IMR-90 (cell line): ENCODE measurements at places on chromosomes 12 and 14. TPM values are rescaled to one million over a fixed set of nuclear protein-coding genes. Genes with fewer than 3 reads are reported as not detected.

CEP128 gene
- 1.3 and 1.9 TPM in 2 replicates for polyA plus RNA-seq

KRT1 gene
- not detected in 2 replicates for polyA plus RNA-seq

GPRC5D gene
- polyA plus RNA-seq = not detected in 2 replicates

HCAR3 gene
- not detected in 2 replicates for polyA plus RNA-seq

FGD4 gene
- polyA plus RNA-seq = 2.1 TPM in 2 replicates

ATN1 gene
- polyA plus RNA-seq = 58.7 and 59.8 TPM in 2 replicates

RNFT2 gene
- polyA plus RNA-seq = 1.5 and 1.6 TPM in 2 replicates

WSCD2 gene
- not detected in 2 replicates for polyA plus RNA-seq

GDF3 gene
- not detected in 2 replicates for polyA plus RNA-seq

DNA sequence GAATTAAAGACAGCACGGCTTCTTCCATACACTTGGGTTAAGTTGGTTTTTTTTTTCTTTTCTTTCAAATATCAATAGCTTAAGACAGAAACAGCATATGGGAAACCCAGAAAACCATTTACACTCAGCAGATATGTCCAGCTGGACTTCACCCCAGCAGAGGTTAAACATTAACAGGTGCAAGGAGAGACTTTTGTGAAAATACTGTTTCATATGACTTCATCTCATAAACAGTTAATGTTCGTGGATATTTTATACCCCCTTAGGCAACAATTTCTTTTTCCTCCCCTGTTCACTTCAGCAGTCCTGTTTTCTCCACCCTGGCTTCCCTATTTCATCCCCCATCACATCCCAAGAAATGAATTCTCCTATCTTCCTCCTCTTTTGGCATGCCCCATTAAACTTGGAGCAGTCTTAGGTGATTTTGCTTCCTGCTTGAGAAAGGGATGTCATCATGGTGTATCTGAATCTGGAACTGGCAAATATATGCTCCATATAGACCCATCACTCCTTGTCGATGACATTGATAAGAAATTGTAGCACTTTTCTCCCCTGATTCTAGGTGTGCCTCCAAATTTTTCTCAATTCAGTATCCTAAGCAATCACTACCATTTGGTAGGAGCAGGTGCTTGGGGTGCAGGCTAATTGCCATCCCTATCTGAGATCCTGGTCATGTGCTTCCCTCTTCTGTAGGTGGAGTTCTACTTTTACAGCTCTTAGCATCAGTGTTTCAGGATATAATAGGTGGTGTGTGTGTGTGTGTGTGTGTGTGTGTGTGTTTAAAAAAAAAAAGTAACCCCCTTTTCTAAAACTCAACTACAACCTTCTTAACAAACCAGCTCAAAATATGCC lies 67.9 kb downstream of the BMP4 start:
- no peak for DNase-seq

- no peak for DNase-seq
These were observed 110.0 kb downstream of the CCDC60 start for GRCh38 chr12:119444462-119445044.

DNA sequence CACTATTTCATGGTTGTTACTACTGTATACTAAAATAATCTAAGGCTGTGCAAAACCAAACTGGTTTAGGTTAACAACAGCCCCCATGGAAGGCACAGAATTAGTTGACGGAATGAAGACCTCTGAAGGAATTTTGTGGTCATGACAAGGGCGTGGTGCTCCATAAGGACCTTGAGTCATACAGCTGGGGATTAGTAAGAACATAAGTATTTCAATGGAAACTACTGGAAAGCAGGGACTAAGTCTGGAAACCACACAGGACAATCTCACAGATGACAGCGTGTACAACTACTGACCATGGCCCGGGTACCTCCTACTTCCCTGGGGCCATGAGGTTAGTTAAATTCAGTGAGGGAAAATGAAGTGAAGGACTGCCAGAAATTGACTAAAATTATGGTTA lies 98.5 kb upstream of the PLEKHA5 start:
- peak; percentile 85 for DNase-seq

DNA sequence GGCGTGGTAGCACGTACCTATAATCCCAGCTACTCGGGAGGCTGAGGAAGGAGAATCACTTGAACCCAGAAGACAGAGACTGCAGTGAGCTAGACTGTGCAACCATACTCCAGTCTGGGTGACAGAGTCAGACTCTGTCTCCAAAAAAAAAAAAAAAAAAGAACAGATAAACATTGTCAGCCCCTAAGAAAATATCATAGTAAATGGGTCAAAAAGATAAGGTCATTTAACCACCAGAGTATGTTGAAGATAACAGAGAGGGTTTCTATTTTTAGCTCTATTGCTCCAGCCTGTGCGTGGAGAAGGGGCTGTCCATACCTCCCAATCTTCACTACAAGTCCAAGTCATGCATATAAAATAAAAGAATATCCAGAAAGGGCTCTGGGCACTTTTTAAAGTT lies 15.4 kb downstream of the LGMN start:
- DNase-seq = no peak

GRCh38 chr12:508795-509194 lies 49.1 kb downstream of the B4GALNT3 start:
- no peak for DNase-seq

DNA sequence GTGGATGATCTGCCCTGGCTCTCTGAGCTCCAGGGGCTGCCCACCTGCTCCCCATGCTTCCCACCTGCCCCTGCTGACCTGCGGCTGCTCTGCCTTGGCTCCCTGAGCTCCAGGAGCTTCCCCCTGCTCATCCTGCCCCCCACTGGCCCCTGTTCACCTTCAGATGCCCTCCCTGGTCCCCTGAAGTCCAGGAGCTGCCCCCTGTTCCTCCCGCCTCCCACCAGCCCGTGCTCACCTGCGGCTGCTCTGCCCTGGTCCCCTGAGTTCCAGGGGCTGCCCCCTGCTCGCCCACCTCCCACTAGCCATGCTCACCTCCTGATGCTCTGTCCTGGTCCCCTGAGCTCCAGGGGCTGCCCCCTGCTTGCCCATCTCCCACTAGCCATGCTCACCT lies 219.7 kb downstream of the TMEM121 start:
- no peak for DNase-seq

- DNase-seq = peak; percentile 41
These were observed 18.7 kb upstream of the HDAC7 start for GRCh38 chr12:47838286-47838931.

- DNase-seq = no peak
These were observed 17.4 kb downstream of the LETMD1 start for GRCh38 chr12:51065530-51065929.

- peak; percentile 83 for DNase-seq
These were observed 7.6 kb downstream of the ISCA2 start for GRCh38 chr14:74501135-74501614.

DNA sequence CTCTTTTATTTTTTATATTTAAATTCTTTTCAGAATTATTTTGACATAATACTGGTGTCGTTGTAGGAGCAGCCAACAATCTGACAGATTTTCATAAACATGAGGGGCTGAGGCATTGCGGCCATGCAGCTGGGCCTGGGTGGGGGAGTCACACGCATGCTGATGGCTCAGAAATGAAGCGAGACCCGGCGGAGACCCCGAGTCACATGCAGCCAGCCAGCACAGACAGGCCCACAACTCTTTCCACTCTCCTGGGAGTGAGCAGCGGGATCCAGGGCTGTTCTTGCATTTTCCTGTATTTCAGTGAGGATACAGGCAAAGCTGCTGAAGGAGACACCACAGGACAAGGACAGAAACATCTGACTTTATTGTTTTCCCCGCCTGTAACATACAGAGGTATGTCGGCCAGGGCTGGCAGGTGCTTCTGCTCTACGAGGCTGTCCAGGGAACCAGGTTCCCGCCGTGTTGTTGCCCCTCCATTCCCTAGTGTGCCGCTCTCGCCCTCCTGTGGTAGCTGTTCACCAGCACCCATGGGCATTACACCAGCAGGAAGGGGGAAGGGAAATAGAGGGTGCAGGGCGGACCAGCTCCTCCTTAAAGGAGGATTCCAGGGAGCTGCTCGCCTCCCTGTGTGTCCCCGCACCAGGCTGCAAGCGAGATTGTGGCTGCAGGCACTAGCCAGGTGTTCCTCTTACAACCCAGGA lies 30.5 kb downstream of the FZD10 start:
- no peak for DNase-seq

DNA sequence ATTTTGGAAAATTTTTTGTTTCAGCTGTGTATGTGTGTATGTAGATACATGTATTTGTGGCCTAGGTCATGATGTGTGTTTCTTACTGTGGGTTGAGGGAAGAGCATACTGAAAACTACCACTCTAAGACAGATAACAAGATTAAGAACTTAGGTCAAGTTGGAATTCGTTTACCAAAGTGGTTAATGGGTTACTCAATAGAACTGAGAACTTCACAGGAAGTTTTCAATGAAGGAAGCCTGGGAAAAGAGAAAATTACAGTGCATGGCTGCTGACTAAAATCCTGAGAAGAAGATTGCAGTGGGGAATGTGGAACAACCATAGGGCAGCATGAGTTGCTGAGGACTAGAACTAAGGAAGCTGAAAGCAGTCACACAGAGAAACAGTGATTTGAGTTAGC lies 21.4 kb upstream of the FOXG1 start:
- no peak for DNase-seq

DNA sequence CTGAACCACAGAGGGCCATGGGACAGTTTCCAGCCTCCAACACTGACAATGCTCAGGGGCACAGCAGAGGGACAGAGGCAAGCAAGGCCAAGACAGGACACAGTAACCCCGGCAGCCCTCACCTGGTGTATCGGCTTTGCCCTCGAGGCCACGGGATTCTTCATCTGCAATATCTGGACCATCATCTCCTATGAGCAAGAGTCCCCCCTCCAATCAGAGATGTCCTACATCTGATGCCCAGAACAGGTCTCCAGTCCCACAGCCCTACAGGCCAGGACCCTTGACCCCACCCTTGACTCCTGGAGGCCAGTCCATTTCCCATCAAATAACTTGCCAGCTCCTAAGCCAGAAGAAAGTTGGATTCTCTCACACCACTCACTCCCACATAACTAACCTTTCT lies 17.4 kb downstream of the KMT2D start:
- DNase-seq = no peak

DNA sequence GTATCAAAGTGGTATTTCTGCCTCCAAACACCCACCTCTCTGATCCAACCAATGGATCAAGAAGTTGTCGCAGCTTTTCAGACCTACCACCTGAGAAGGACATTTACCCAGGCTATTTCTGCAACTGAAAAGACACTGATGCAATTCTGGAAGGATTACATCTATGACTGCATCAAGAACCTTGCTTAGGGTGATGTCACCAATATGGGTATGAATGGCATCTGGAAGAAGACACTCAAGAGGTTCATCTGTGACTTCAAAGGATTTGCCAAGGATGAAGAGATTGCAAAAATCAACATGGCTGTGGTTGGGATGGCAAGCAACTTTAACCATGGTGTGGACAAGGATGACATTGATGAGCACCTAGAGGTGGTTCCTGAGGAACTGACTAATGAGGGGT lies 154.2 kb downstream of the PCNX1 start:
- peak; percentile 50 for DNase-seq

GRCh38 chr12:76455582-76456345 lies 103.8 kb downstream of the OSBPL8 start:
- peak; percentile 95 for DNase-seq

DNA sequence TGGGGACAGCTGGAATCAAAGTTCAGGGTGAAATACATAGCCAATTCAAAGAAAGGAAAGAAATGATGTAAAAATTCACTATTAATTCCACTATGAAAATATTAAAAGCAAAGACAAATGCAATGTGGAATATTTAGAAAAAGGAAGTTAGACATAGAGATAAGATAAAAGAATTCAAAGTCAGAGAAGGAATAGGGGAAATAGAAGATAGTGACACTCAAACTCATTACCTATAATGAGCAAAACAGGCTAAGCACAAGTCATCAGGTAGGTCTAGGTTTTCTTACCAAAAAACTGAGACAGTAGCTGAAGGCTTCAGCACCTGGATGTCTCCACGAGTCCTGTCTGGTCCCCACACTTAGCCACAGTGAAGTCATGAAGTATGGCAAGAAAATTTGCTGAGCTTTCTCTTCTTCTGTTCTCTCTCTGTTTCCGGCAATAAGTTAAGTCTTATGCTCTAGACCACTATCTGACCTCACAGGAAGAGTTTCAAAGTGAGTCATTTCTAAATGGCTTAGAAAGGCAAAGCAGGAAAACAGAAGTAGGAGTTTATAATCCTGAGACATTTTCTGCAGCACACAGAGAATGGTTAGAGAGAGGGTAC lies at the start of gene C3AR1:
Gene C3AR1 (minus strand): TSS at position 369 of the 604 bp plus-strand sequence. CDS start 6,174 bp downstream, outside the sequence.
- DNase-seq = peak; percentile 79

DNA sequence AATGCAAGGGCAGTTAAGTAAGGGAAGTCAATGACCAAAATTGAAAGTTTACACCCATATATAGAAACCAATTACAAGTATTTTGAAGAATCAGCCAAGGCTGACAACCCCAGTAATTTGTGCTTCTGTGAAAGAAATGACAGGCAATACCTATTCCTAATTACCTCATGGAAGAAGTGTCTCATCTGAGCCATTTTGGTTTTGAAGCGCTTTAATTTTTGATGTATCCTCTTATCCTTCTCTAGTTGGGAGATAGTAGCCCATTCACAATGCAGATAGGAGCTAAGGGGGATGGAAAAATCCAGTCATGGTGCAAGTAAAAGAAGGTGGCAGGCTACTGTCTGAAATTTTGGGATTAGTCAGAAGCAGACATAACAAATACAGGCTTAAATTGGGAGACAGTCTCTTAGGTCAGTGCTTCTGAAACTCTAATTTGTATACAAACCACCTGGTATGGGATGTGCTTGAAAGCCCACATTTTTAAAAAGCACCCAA lies 30.4 kb upstream of the SUPT16H start:
- no peak for DNase-seq

GRCh38 chr14:51419685-51420084 lies 179.6 kb downstream of the TMX1 start:
- no peak for DNase-seq

DNA sequence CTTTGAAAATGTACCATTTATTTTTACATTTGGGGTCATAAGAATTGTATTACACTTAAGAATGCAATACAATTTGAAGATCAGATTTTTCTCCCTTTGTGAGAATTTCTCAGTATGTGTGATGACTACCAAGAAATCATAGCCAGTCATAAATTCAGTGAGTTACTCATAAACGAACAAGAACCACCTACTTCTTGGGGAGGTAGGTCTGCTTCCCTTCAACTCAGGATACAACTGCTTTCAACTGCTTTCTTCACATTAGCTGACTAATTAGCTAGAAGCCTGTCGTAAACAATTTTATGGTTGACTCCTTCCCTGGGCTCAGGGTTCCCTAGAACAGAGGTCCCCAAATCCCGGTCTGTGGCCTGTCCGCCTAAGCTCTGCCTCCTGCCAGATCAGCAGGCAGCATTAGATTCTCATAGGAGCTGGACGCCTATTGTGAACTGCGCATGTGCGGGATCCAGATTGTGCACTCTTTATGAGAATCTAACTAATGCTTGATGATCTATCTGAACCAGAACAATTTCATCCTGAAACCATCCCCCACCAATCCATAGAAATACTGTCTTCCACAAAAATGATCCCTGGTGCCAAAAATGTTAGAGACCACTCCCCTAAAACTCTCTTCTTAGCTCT lies 3.7 kb downstream of the ANG start:
- no peak for DNase-seq

DNA sequence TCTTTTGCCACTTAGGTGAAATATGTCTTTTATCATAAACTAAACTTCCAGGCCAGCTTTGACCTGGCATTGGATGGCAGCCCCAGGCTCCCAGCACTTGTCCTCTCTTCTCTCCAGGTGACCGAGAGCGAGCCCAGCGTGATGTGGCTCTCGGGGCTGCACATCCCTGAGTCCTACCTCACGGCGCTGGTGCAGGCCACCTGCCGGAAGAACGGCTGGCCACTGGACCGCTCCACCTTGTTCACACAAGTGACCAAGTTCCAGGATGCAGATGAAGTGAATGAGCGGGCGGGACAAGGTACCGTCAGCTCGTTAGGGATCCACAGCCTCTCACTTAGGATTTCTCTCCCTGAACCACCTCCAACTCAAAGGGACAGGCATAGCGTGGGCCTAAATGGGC lies 39.4 kb downstream of the CCDC92 start:
- no peak for DNase-seq
